ENCODE measurements at places on chromosomes 1 and 21.

GRCh38 chr21:40678681-40679284 is 168.2 kb downstream of the DSCAM start:
- DNase-seq, result no peak

GRCh38 chr1:8009043-8010002 is 16.8 kb downstream of the ERRFI1 start:
- no peak for DNase-seq

GRCh38 chr1:184691719-184692324 is 62.8 kb downstream of the EDEM3 start:
- no peak for DNase-seq

DNA sequence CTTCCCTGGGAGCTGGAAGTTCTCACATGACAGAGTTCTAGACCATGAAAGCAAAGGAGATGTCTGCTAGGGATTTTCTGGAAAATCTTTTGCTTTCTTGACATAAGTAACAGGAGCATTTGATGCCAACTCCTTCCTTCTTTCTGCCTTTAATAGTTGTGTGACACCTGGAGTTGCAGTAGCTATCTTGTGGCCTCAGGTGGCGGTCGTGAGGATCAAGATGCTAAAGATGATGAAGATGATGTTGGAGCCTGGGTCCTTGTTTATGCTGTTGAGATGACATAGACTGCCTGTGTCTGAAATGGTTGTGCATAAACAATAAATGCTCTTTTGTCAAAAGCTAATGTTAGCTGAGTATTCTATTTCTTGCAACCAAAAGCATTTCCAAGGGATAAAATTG is 32.7 kb upstream of the KIRREL1 start:
- no peak for DNase-seq

GRCh38 chr1:230861489-230861888 is 6.8 kb downstream of the C1orf198 start:
- DNase-seq, result no peak

GRCh38 chr1:200909071-200909470 is 14.4 kb downstream of the INAVA start:
- no peak for DNase-seq

DNA sequence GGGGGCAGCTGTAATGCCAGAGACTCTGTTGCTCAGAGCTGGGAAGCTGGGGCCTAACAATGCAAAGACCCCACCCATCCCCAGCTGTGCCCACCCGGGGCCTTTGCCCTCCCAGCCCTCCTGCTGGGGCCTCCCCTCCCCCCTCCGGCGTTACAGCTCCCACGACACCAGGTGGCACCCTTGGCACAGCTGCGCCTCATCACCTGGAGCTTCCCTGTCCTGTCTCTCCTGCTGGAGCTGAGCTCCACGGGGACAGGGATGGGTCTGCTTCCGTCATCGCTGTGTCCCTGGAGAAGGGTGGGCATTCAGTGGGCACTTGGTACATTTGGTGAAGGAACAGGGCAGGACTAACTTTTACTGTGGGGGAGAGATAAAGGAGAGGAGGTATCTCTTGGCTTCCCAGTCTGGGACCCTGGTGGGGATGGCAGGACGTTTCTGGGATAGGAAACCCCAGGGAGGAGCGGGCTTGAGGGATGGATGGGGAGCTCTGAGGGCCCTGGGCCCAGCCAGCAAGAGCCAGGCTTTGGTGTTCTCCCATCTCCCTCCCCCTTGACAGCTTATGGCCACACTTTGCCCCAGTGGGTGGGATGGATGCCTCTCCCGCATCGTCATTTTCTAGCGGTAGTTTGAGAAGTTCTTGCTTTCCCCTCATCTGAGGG is 453.2 kb downstream of the PTPRU start:
- DNase-seq, result no peak

GRCh38 chr1:70382682-70383081 is 28.2 kb upstream of the ANKRD13C start:
- no peak for DNase-seq

DNA sequence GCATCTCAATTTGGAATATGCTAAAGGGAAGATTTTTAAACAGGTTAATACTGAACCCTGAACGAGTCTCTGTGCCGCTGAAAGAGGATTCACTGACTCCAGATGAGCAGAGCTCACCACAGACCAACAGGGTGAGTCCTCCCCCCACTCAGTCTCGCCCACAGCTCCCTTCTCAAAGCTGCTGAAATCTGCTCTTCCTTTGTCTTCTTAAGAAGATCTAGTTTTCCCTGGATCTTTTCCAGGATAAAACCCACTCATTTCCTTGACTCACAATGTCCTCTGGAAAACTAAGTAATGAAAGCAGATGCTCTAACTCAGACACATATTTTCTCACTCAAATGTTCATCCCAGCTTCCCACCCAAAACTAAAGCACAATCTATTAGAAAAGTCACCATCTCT is 447.0 kb upstream of the PKN2 start:
- no peak for DNase-seq

Data from stimulated activated CD8-positive, alpha-beta memory T cell treated with anti-CD3 and anti-CD28 coated beads, Interleukin-4, amount 100 ng/mL, for 1 hour (primary cell).